ENCODE measurements at places on chromosomes 7 and 10. TPM values are rescaled to one million over a fixed set of nuclear protein-coding genes. Genes with fewer than 3 reads are reported as not detected.

FFAR4 gene
- total RNA-seq, result not detected

DNA sequence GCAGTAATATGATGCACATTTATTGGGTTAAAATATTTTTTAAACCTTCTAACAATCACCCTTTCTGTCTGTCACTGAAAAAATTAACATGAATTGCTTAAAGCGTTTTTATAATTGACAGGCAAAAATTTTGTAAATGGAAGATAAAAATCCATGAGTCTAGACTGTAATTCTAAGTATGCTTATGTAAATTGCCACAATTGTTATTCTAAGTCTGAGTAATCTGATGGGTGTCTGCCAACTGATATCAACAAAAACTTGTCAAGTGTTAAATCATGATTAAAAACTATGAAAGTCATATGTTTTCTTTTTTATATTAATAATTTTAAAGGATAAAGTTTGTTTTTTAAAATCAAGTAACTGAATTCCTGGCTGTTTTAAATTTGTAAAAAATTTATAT is 208.2 kb downstream of the CDK14 start:
- no peaks in the 10 kb centered on the region for H3K4me1 ChIP-seq
- H3K27me3 ChIP-seq, result no peaks in the 10 kb centered on the region
- no peak for DNase-seq
- no peak overlapping the region for H3K27ac ChIP-seq
- H3K36me3 ChIP-seq, result no peaks in the 10 kb centered on the region

- H3K27me3 ChIP-seq, result no peaks in the 10 kb centered on the region
- no peaks in the 10 kb centered on the region for H3K4me1 ChIP-seq
- no peaks in the 10 kb centered on the region for H3K36me3 ChIP-seq
- H3K4me3 ChIP-seq, result no peak overlapping the region
- DNase-seq, result no peak
Observed at GRCh38 chr7:131152766-131153165, 174.9 kb upstream of the MKLN1 start.

DNA sequence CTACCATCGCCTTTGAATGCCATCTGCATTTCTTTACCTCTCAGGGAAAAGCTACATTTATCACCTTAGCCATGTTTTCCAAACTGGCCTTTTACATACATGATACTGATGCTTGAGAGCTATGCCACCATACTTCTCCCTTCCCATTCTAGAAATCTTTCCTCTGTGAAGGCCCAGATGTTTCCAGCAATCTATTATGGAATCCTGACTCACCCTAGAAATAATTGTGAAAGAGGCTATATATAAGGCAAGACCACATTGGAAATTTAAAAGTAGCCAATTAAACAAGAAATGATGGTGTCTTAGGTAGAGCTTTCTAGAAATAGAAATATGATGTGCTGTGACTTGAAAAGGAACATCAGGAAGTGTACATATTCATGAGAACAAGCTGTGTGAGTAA is 389.7 kb downstream of the INHBA start:
- no peak overlapping the region for H3K27ac ChIP-seq
- H3K36me3 ChIP-seq, result no peaks in the 10 kb centered on the region
- H3K27me3 ChIP-seq, result no peaks in the 10 kb centered on the region
- no peak for DNase-seq
